Umbilical cord (tissue), 2 donors: ENCODE measurements at places on chromosomes 1 and 21. TPM values are rescaled to one million over a fixed set of nuclear protein-coding genes. Genes with fewer than 3 reads are reported as not detected.
A peak's percentile ranks its signal among the peaks of the same experiment; 100 is the strongest.

DNA sequence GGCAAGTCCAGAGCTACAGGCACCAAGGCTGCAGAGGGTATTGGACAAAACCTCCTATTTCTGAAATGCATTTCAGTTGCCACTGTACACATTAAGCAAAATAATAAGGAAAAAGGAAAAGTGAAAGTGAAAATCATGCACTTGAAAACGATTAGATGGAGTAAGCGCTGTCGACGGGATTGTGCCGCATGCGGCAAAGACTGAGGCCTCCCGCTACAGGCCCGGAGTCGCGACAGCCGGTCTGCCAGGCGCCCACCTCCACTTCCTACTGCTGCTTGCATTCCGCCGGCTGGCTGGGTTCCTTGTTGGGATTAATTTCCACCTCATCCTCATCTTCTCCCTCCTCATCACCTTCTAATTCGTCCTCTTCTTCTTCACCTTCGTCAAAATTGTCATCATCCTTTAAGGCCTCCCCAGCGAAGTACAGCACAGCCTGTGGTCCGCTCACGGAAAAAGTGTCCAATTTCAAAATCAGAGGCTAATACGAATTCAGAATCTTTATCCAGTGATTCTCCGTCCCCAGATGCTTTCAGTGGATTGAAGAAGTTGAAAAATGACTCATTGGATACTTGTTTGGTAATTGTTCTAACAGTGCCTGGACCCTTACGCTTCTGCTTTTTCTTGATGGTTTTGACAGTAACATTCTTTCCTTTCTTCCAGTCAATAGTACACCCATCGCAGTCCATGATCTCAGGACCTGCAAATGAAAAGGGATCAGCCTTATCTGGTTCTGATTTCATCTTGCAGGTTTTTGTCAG lies 38.0 kb downstream of the CD58 start:
- no peak for DNase-seq

- DNase-seq, result no peak
Observed at GRCh38 chr21:24147674-24148073, 1459.6 kb downstream of the MRPL39 start.

GRCh38 chr21:25189497-25189896 lies 417.8 kb downstream of the MRPL39 start:
- DNase-seq, result no peak

GRCh38 chr1:54081306-54082270 lies 28.2 kb downstream of the TCEANC2 start:
- DNase-seq, result peak; percentile 28

GRCh38 chr1:22387919-22388580 lies 63.6 kb upstream of the ZBTB40 start:
- no peak for DNase-seq

GRCh38 chr1:89705901-89706699 lies 73.2 kb downstream of the LRRC8C start:
- DNase-seq, result no peak

- DNase-seq, result no peak
Observed at GRCh38 chr1:114690148-114690547, 5.2 kb downstream of the AMPD1 start.

DNA sequence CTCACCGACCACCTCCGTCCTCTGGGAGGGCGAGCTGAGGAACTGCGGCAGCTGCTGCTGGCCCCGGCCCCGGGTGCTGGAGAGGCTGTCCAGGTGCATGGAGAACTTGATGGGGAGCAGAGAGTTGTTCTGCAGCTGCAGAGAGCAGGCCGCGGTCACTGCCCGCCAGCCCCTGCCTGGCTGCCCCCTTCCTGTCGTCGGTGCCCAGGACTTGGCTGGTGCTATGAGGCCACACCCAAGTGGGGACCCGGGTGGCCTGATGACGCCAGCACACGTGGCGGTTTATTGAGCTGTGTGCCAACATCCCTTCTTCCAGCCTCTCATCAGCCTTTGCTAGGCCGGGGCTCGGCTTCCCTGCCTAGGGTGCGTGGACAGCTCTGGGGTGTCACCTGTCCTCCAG lies 5.3 kb upstream of the TMEM52 start:
- no peak for DNase-seq

DNA sequence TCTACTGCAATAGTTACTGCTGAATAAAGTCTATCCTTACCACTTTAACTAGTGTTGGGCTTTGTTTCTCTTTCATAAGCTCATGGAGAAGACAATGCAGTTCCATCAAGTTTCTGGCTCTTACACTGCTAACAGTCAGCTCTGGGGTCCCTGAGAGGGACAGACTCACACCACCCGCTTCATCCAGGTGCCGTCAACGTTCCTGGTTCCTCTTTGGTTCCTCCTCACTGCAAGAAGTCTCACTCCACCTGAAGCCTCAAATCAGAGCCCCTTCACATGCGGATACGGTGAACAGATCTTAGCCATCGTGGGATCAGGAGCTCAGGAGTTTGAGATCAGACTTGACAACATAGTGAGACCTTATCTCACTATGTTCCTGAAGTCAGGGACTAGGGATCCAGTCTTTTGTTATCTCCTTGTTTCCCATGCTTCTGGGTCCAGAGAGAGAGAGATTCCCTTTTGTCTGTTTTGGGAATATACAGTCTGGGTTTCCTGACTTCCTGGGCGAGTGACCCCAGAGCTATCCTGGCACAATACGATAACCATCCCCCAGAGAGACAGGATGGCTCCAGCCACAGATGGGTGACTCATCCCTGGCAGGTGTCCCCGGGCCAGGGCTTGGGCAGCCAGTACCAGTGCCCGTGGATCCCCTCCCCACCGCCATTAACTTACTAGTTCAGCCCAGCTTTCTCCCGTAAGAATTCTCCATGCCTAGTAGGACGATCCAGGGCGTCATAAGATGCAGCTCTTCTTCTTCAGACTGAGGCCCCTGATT lies 14.3 kb upstream of the PCP4 start:
- no peak for DNase-seq

GRCh38 chr1:178723546-178723945 lies 1.5 kb upstream of the RALGPS2 start:
- no peak for DNase-seq

DNA sequence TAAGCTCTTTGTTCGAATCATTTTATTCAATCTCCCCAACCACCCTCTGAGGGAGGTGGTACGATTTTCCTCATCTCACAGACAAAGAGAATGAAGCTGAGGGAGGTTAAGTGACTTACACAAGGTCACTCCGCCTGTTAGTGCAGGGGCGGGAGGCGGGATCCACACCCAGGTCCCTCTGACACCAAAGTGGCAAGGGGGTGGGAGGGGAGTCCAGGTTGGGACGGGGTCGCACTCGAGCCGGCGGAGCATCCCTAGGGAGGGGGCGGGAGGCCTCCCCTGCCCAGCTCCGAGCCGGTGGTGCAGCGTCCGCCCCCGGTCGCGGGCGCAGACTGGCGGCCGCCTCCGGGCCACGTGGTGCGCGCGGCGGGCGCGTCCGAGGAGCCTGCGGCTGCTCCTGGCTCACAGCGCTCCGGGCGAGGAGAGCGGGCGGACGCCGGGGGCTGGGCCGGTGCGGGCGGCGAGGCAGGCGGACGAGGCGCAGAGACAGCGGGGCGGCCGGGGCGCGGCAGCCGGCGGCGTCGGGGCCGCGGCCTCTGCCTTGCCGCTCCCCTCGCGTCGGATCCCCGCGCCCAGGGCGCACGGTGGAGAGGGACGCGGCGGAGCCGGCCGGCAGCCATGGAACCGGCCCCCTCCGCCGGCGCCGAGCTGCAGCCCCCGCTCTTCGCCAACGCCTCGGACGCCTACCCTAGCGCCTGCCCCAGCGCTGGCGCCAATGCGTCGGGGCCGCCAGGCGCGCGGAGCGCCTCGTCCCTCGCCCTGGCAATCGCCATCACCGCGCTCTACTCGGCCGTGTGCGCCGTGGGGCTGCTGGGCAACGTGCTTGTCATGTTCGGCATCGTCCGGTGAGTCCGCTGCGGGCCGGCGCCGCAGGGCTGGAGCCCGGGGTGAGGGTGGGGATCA lies at the start of gene OPRD1:
OPRD1 (plus strand) TSS at position 405 of the 903 bp plus-strand sequence; CDS start at position 619, 214 bp downstream.
- no peak for DNase-seq

GRCh38 chr1:55168353-55168752 lies 46.8 kb downstream of the USP24 start:
- DNase-seq, result no peak

DNA sequence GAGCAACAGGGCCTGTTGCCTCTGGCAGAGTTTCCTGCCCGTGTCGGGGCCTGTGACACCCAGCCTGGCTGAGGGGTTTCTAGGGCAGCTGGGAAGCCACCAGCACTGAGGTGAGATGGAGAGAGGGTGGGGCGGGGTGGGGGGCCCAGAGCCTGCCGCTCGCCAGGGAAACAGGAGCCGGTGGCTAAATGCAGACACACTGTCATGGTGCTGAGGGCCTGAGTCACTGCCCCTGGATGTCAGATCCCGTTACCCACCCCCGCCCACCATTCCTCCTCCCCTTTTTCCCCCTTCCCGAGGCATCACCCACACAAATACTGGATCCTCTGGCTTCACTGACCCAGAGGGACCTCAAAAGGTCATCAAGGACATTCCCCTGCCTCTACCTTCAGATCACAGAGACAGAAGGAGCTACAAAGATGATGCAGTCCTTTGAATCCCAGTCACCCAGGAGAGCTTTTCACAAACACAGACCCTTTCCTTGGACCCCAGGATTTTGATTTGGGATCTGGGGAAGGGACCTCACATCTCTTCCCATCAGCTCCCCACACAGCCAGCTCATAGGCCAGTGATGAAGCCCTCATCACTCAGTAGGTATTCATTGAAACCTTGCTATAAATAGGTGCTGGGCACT lies 1.9 kb upstream of the HSPB7 start:
- no peak for DNase-seq

DNA sequence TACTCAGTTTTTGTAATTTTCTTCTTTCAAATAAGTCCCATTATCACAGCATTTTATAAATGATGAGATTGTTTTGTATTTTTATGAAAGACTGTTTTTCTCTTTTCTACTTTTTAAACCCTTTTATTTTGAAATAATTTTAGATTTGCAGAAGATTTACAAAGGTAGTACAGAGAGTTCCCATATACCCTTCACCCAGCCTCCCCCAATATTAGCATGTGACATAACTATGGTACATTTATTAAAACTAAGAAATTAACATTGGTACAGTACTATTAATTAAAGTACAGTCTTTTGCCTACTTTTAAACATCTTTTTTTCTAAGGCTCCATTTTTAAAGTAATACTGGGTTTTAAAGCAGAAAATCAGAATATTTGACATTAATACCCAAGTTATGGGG lies 35.6 kb upstream of the LAMC2 start:
- DNase-seq, result no peak

- DNase-seq, result peak; percentile 28
Observed at GRCh38 chr1:150765296-150765976, at the start of gene CTSS. CTSS (minus strand) TSS chr1:150765778; CDS start chr1:150764763, 1,015 bp downstream.

- no peak for DNase-seq
Observed at GRCh38 chr1:4621646-4622045, 32.8 kb upstream of the AJAP1 start.

- no peak for DNase-seq
Observed at GRCh38 chr1:90413519-90413918, 303.6 kb downstream of the BARHL2 start.

- no peak for DNase-seq
Observed at GRCh38 chr21:44667612-44668011, 885 bp upstream of the KRTAP12-2 start.

- no peak for DNase-seq
Observed at GRCh38 chr1:60133848-60134247, 60.3 kb upstream of the C1orf87 start.

- no peak for DNase-seq
Observed at GRCh38 chr1:201397675-201398074, 1.4 kb downstream of the LAD1 start.

- no peak for DNase-seq
Observed at GRCh38 chr1:241560146-241560848, 28.1 kb downstream of the KMO start.

GRCh38 chr1:17885663-17886320 lies 130.7 kb downstream of the ACTL8 start:
- no peak for DNase-seq

GRCh38 chr1:52041551-52042185 lies 8.1 kb upstream of the KTI12 start:
- no peak for DNase-seq

DNA sequence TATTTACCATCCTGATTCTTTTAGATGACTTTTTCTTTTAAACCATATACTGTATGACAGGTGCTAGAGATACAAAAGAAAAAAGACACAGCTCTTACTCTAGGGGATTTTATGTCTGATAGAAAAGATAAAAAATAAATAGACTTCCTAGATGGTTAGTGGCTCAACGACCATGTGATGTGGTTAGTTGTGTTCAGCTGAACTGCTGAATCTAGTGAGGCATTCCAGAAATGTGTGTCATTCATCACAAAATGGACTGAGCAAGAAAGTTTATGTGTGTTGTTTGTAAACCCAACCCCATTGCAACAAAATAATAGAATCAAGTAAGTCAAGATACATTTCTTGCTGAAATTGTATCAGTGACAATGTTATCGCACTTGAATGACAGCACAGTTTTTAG lies 205.8 kb upstream of the LYPLAL1 start:
- DNase-seq, result no peak

Gene DCLRE1B
- total RNA-seq, result 9.6 TPM

Gene FAM229A
- total RNA-seq, result 1.7 TPM

Gene SOX13
- 7.9 TPM for total RNA-seq

Gene TGFBR3
- total RNA-seq, result 24.1 TPM

Gene HAO2
- total RNA-seq, result not detected

Gene CYP4X1
- total RNA-seq, result not detected

Gene ADPRS
- 37.8 TPM for total RNA-seq

Gene GPR25
- total RNA-seq, result not detected

Gene CCDC181
- 1.2 TPM for total RNA-seq

Gene CCDC27
- total RNA-seq, result 0.24 TPM

Gene TMEM54
- 21.7 TPM for total RNA-seq

Gene CHI3L1
- total RNA-seq, result 5.8 TPM

Gene SGIP1
- 4.3 TPM for total RNA-seq
